ENCODE measurements at places on chromosomes 1 and 21.

GRCh38 chr1:53174971-53175913 is 21.4 kb upstream of the CPT2 start:
- DNase-seq = no peak

DNA sequence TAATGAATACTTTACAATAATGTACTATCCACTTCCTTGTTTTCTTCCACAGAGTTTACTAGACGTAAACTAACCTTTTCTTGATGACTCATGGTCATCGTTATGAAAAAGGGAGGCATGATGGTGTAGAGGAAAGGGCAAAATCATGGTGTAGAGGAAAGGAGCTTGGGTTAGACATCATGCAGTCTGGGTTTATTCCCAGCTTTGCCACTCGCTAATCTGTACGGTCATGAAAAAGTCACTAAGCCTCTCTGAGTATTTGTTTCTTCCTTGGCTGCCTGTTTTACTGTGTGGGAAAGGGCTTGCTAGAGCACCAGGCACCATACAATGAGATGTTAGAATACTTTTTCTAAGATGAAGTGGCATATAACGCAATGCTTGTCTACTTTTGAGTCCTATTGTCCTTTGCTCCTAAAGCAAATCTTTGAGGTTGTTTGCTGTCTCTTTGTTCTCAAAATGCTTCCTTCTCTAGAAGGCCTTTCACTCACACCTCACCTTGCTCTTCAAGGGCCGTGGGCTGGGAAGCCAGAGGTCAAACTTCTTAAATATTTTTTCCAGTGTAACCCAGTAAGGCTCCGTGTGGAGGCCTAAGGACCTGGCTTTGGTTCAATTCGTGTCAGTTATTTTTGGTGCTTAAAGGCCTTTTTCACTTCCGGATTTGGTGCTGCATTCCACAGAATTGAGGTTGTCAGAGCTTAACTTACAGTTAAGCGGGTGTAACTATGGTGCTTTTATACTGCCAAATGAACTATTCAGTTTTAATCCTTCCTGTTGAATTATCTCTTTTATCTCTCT is 9.9 kb upstream of the ETV3 start:
- DNase-seq = no peak

- DNase-seq = peak; percentile 59
Measured at GRCh38 chr1:179706339-179706941, 36.7 kb upstream of the FAM163A start.

- DNase-seq = peak; percentile 49
Measured at GRCh38 chr1:159821171-159821867, 5.4 kb upstream of the SLAMF8 start.

DNA sequence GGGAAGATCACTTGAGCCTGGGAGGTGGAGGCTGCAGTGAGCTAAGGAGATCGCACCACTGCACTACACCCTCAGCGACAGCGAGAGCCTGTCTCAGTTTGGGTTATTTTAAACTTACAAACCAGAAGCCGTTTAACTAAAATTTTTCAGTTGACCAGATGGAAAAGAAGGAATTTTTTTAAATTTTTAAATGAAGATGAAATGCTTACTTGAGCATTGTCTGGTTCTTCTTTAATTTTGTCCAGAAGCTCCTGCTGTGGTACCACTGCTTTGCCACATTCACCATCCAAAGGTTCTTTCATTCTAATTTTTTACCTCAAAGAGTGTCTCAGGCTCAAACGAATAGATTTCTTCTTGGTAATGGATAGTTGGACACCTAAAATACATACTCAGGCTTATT is 1.4 kb downstream of the ZMYM6 start:
- DNase-seq = no peak

DNA sequence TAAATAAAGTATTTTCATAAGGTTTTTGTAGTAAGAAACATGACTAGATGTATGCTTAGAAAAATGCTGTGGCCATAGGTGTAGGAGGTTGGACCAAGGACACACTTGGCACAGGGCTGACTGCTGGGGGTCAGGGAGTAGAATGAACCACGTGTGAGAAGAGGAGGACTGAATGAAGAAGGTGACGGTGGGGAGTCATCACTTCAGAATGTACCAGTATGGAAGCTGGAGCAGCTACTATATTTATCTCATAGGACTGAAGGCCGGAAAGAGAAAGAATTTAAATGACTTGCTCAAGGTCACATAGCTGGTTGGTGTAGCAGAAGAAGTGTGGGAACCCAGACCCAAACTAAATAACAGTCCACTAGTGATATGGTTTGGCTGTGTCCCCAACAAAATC is 79.8 kb upstream of the HAO2 start:
- no peak for DNase-seq

- no peak for DNase-seq
Measured at GRCh38 chr1:53207726-53208125, 11.1 kb downstream of the CPT2 start.

Measured in activated T-cell treated with anti-CD3 and anti-CD28 coated beads, Interleukin-2, amount 50 U/mL, for 48 hours (primary cell).